ENCODE measurements at places on chromosomes 4 and X. TPM values are rescaled to one million over a fixed set of nuclear protein-coding genes. Genes with fewer than 3 reads are reported as not detected.

The FGA gene
- total RNA-seq: not detected

The SLC6A8 gene
- total RNA-seq: 36.7 TPM

The SEPTIN11 gene
- total RNA-seq: 143 TPM

The TMEM47 gene
- 95.8 TPM for total RNA-seq

The CENPVL1 gene
- total RNA-seq: not detected

The GUCY1A1 gene
- 87.5 TPM for total RNA-seq

The FGD1 gene
- 4.6 TPM for total RNA-seq

The DCHS2 gene
- total RNA-seq: 24.1 TPM

The TLR8 gene
- 0.28 TPM for total RNA-seq

All from sigmoid colon (tissue), 7 donors.